ENCODE measurements at places on chromosomes 2 and 18.
A peak's percentile ranks its signal among the peaks of the same experiment; 100 is the strongest.

GRCh38 chr18:11989966-11990380 is 8.7 kb downstream of the IMPA2 start:
- DNase-seq, result no peak

DNA sequence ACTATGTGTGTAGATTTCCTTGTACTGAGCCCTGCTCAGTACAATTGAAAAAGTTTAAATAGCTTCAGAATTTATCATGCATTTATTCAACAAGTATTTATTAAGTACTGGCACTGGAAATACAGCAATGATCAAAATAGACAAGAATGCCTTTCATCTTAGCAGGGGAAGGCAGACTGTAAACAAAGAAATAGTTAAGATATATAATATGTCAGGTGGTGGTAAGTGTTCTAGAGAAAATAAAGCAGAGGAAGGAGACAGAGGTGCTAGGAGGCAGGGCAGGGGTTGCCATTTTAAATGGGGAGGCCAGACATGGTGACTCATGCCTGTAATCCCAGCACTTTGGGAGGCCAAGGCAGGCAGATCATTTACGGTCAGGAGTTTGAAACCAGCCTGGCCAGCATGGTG is 13.6 kb upstream of the LIPG start:
- DNase-seq, result no peak

DNA sequence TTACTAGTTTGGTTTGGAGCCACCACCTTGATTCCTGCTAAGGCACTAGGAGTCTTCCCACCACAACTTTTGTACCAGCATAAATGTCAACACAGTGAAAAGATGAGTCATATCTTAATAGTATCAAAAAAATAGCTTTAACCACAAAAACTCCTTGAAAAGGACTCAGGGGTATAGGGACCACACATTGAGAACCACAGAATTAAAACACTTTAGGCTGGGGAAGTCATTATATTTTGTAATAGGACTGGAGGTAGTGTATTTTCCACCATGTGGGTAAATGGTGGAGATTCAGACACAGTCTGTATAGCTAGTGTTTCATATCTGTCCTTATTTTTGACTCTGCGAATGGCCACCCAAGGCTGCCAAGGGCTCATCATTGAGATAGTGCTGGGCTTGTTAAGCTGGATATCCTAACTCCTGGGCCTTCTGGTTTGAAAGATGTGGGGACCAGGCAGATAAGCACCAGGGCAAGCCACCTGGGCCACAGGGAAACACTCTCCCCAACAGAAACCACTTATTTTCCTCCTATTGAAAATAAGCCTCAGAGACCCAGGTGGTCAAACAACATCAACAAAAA is 19.1 kb upstream of the FHL2 start:
- peak; percentile 42 for DNase-seq

DNA sequence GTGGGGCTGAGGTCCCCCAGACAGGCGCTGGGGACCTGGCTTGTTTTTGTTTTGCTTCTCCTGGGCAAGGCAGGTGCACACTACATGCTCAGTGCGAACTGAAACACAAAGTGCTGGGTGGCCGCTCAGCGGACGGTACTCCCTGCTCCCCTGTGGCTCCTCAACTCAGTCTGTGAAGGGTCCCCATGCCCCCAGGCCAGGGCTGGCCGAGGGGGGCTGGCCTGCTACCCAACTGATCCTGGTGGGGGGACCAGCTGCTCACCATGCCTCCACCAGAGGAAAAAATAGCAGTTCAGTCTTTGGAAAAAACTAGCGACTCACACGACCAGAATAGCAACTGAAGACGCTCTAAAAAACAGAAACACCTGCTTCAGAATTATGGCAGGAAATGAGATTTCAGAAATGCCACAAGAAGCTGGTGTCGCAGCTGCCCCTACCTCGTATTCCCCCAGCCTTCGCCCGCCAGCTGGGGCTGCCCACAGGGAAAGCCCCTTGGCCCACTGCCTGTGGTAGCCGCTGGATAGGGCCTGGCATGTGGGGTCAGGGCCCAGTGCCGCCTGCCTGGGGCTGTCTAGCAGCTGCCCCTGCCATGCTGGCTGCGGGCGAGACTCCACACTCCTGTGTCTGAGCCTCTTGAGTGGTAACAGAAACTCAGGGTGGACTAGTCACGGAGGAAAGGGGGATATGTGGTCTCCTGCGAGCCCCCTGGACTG is 43.7 kb downstream of the MEX3C start:
- DNase-seq, result no peak

DNA sequence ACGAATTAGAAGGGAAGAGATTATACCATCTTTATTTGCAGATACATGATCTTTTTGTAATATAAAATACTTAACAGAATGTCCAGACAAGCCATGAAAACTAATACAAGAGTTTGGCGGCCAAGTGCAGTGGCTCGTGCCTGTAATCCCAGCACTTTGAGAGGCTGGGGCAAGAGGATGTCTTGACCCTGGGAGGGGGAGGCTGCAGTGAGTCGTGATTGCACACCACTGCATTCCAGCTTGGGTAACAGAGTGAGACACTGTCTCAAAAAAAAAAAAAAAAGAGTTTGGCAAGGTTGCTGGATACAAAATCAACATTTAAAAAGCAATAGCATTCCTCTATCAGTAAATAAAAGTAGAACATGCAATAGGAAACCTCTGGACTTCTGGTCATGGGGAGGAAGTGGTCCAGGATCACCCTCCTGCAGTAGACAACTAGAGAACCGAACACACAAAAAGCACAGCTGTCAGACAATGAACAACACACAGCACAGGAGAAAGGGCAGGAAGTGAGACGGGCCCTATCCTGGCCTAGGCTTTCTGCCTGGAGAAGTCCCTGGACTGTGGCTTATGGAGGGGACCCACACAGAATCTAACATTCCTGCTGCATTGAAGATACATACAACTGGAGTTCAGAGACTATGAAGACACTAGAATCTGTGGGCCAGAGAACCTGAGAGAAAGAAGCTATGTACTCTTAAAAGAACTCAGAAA is 118.9 kb upstream of the ARL4C start:
- DNase-seq, result no peak
